ENCODE measurements at places on chromosomes 2 and 18.

DNA sequence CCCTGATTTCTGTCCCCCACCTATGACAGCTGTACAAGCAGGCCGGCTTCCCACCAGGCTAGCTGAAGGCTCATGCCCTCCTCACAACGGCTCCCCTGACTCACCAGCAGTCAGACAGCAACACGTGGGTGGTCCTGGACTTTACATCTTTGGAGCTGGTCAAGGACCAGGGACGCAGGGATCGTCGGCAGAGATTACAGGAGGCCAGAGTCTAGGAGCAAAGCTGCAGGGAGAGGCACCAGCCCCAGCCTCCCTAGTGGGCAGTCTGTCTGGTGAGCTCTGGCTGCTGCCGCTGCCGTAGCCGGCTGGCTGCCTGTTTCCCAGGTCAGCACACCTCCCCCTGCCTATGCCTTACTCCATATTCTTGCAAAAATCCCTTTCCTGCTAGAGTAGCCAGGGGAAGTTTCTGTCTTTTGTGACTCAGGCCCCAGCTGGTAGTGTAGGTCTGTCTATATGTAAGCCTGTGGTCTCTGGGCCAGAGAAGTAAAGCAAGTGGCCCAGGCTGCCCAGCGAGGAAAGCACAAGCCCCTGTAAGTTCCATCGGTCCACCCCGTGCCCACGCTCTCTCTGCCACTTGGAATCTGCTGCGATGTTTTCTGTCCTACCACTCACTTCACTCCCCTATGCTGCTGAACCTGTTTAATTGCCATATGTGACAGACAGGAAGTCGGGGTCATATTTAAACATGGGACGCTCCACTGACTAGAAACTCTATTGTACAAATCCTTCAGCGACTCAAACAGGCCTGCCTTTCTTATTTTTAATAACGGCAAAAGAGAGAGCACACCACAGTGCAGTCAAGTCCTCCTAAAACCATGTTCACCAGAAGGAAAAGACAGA lies 2.4 kb upstream of the ARHGEF4 start:
- DNase-seq = no peak

GRCh38 chr2:230931556-230932231 lies 6.7 kb upstream of the GPR55 start:
- DNase-seq = no peak

DNA sequence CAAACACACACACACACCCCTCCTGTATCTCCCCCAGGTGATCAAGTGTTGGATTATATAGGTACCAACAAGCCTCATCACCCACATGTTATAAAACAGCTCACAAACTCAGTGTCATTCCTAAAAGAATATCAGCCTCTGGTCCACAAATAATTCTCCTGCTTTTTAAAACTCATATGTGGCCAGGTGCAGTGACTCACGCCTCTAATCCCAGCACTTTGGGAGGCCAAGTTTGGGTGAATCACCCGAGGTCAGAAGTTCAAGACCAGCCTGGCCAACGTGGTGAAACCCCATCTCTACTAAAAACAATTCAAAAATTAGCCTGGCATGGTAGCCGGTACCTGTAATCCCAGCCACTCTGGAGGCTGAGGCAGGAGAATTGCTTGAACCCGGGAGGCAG lies 87.8 kb downstream of the LRATD1 start:
- no peak for DNase-seq

GRCh38 chr2:25814681-25815080 lies 63.6 kb downstream of the ASXL2 start:
- no peak for DNase-seq

DNA sequence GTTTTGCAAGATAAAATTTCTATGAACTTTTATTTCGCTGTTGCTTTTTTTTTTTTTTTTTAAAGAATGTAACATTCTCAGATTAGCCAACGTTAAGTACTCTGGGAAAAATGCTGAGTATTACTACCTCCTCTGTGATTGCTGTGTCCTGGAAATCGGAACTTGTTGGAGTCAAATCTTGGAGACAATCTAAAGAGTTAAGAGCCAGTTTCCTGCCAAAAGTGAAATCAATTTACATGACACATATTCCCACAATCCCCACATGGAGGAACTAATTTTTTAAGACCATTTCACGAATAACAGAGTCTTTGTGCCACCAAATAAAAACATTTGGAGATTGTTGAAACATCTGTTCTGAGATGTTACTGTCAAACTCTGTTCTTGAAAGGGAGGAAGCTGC lies 127.8 kb downstream of the MEP1B start:
- DNase-seq = no peak

DNA sequence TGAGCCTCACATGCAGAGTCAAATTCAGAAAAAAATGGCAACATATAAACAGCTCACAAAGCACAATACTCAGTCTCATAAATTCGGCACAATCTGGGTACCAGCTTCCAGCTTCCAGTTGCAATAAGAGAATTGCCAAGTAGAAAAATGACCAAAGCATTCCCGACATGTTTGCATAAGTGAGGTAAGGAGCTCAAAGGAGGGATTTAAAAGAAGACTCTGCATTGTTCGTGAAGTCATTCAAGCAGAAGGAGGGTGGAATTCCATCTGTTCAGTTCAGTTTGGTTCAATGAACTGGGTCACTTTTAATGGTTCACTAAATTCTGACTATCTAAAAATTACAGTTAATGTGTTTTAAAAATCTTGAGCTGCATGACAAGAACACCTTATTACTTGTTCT lies 106.7 kb upstream of the KLHL14 start:
- no peak for DNase-seq

GRCh38 chr18:1488957-1489356 lies 584.3 kb downstream of the ADCYAP1 start:
- no peak for DNase-seq

- DNase-seq = no peak
Measured at GRCh38 chr2:127101048-127101611, 5.8 kb downstream of the BIN1 start.

GRCh38 chr2:207847807-207848544 lies 78.3 kb upstream of the FZD5 start:
- DNase-seq = peak; percentile 75

- DNase-seq = no peak
Measured at GRCh38 chr2:10186868-10187535, 64.5 kb downstream of the RRM2 start.

Measured in transverse colon (tissue), 4 donors.